Heart right ventricle (tissue), 16 donors: ENCODE measurements at places on chromosomes 5 and 9. TPM values are rescaled to one million over a fixed set of nuclear protein-coding genes. Genes with fewer than 3 reads are reported as not detected.

- no peaks in the 10 kb centered on the region for H3K27me3 ChIP-seq
- H3K4me1 ChIP-seq, result peaks cover 5% of the 10 kb centered on the region
- H3K27ac ChIP-seq, result no peak overlapping the region
- no peak for DNase-seq
These were observed 12.4 kb upstream of the SIL1 start for GRCh38 chr5:139210585-139210984.

DNA sequence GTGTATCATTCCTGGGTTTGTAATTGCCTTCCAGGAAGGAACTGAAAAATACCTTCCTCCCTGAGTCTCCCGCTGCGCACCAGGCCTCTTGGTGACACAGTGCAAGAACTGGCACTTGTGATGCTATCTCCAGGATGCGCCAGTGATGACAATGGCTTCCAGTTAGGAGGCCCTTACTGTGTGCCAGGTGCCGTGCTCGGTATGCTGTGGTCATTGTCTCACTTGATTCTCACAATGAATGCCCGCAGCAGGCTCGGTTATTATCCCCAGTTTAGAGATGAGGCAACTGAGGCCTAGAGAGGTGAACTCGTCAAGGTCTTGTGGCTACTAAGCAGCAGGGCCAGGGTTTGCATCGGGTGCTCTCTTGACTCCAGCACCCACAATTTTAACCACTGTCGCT is 31.5 kb upstream of the SLC2A8 start:
- H3K27ac ChIP-seq, result no peak overlapping the region
- H3K36me3 ChIP-seq, result peaks cover 6% of the 10 kb centered on the region

GRCh38 chr9:120177121-120177520 is 402.8 kb downstream of the CDK5RAP2 start:
- no peak overlapping the region for H3K4me3 ChIP-seq
- no peaks in the 10 kb centered on the region for H3K36me3 ChIP-seq
- no peak overlapping the region for H3K27ac ChIP-seq
- no peak for DNase-seq

DNA sequence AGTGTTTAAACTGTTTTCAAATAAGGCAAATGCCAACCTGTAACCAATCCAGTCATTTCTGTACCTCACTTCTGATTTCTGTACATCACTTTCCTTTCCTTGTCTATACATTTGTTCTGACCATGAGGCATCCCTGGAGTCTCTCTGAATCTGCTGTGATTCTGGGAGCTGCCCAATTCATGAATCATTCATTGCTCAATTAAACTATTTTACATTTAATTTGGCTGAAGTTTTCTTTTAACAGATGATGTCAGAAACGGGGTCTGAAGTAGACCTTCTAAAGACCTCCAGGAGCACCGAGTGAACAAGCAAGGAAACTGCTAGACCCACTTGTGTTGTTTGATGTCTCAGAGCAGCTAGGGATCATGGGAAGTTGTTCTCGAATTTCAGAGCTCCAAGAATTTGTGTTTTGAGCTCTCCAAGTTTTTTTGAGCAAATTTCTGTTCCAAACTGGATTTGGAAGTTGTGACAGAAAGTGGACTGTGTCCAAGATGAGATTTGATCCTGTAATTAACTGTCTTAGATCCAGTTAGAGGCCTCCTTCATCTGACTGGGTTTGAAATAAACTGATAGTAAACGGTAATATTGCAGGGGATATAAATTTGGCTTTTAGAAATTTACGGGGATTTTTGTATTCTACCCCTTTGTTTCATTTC is 490.8 kb upstream of the ST8SIA4 start:
- no peak overlapping the region for H3K4me3 ChIP-seq
- H3K27me3 ChIP-seq, result no peaks in the 10 kb centered on the region
- H3K4me1 ChIP-seq, result no peaks in the 10 kb centered on the region
- no peak for DNase-seq
- H3K27ac ChIP-seq, result no peak overlapping the region

DNA sequence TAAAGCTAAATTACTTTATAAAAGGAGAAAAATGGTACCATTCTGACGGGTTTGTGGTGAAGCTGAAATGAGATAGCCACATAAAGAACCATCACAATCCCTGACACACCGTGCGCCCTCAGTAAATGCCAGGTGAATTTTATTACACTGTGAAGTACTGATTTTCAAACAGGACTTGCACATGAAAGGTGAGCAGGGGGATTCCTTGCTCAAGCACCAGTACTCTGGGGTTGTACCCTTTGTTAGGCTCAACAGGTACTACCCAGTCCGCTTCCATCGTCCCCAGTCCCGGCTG is 419 bp upstream of the RABGAP1 start:
- H3K27ac ChIP-seq, result peak overlapping the region; percentile 87
- H3K27me3 ChIP-seq, result no peaks in the 10 kb centered on the region
- H3K4me3 ChIP-seq, result peak overlapping the region; percentile 87
- DNase-seq, result no peak
- peaks cover 40% of the 10 kb centered on the region for H3K4me1 ChIP-seq
- H3K36me3 ChIP-seq, result no peaks in the 10 kb centered on the region

- no peak overlapping the region for H3K27ac ChIP-seq
- no peaks in the 10 kb centered on the region for H3K27me3 ChIP-seq
- no peak overlapping the region for H3K4me3 ChIP-seq
- DNase-seq, result no peak
These were observed 422.7 kb downstream of the DMAC1 start for GRCh38 chr9:7376833-7377232.

DNA sequence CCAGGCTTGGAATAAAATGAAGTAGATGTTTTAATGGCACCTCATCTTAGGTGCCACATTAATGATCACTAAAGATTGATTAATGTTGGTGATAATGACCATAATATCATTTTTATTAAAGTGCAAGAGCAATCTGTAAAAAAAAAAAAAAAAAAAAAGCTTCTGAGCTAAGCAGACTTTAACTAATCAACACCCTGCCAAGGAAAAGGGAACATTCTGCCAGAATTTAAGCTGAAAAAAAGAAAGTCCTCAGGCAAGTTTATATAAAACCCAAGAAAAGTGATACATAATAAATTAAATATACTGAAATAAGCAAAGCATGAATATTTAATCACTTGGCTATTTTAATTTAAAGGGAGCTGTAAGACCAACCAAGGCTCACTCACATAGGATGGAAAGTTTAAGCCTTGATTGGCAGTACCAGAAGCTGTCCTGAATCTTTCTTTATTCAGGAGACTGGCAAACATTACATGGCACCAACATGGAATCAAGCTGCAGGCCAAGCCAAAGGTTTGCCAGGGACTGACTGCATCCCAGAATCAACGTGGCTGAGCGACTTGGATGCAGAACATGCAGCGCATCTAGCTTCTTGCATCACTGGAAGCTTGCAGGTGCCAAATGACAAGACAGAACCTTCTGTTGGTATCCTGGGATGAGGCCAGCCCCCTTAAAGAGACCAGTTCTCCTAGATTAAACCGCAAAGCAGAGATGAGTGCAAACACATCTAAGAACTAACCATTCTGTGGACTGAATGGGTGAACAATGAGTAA is 413.6 kb downstream of the ENC1 start:
- H3K36me3 ChIP-seq, result no peaks in the 10 kb centered on the region
- no peaks in the 10 kb centered on the region for H3K27me3 ChIP-seq
- H3K4me1 ChIP-seq, result no peaks in the 10 kb centered on the region
- DNase-seq, result no peak

DNA sequence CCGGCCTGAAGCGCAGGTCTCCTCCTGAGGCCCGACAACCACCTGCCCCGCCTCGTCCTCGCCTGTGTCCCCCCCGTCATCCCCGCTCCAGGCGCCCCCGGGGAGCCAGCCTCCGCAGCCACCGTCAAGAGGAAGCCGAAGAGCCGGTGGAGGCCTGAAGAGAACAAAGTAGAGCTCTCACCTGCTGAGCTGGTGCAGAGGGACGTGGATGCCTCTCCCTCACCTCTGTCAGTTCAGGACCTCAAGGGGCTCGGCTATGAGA is 169.9 kb downstream of the HINT1 start:
- H3K36me3 ChIP-seq, result no peaks in the 10 kb centered on the region
- H3K4me1 ChIP-seq, result no peaks in the 10 kb centered on the region
- no peaks in the 10 kb centered on the region for H3K27me3 ChIP-seq
- no peak overlapping the region for H3K27ac ChIP-seq

DNA sequence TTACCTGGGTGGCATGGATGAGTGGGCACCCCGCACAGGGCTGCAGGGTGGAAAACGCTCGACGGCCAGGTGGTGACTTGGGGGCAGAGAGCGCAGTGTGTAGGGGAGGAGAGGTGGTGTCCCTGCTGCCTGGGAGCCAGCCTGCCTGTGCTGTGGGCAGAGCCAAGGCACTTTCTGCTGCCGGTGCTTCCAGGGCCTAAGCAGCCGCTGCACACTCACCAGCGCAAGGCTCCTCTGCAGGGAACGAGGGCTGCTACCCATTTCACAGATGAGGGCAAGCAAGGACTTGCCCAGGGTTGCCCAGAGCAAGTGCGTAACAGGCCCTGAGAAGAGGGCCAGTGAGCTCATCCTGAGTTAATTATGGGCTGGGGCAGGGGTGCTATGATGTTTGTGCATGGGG is 62.5 kb downstream of the CRB2 start:
- H3K27ac ChIP-seq, result no peak overlapping the region
- DNase-seq, result no peak
- H3K4me3 ChIP-seq, result no peak overlapping the region
- no peaks in the 10 kb centered on the region for H3K4me1 ChIP-seq
- H3K27me3 ChIP-seq, result no peaks in the 10 kb centered on the region
- H3K36me3 ChIP-seq, result no peaks in the 10 kb centered on the region

DNA sequence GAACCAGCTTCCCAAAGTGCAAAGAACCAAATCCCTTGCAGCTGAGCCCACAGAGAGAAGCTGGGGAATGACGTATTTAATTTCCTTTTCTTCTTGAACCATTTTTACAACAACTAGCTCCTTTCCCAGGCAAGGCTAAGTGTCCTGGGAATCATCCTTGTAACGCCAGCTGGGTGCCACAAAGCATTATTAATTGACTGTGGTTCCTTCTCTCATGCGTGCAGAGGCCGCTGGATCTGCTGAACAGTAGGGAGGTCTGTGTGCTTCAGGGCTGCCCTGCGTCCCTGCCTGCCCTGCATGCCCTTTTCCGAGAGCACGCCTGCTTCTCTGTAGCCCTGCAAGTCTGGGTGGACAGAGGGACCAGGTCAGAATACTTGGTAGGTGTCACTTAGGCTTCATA is 124.1 kb upstream of the OTULINL start:
- H3K27me3 ChIP-seq, result no peaks in the 10 kb centered on the region
- H3K4me3 ChIP-seq, result no peak overlapping the region
- peaks cover 5% of the 10 kb centered on the region for H3K4me1 ChIP-seq
- peaks cover 23% of the 10 kb centered on the region for H3K36me3 ChIP-seq
- no peak overlapping the region for H3K27ac ChIP-seq

GRCh38 chr9:136700304-136700703 is 12.1 kb upstream of the DIPK1B start:
- no peaks in the 10 kb centered on the region for H3K4me1 ChIP-seq
- no peaks in the 10 kb centered on the region for H3K36me3 ChIP-seq
- no peak overlapping the region for H3K27ac ChIP-seq
- no peak overlapping the region for H3K4me3 ChIP-seq

- H3K27ac ChIP-seq, result no peak overlapping the region
- H3K36me3 ChIP-seq, result no peaks in the 10 kb centered on the region
- no peaks in the 10 kb centered on the region for H3K27me3 ChIP-seq
These were observed 68.2 kb upstream of the NR4A3 start for GRCh38 chr9:99753436-99753835.

GRCh38 chr9:110814159-110814558 is 145.6 kb downstream of the MUSK start:
- H3K36me3 ChIP-seq, result no peaks in the 10 kb centered on the region
- no peak for DNase-seq
- H3K4me1 ChIP-seq, result no peaks in the 10 kb centered on the region

DNA sequence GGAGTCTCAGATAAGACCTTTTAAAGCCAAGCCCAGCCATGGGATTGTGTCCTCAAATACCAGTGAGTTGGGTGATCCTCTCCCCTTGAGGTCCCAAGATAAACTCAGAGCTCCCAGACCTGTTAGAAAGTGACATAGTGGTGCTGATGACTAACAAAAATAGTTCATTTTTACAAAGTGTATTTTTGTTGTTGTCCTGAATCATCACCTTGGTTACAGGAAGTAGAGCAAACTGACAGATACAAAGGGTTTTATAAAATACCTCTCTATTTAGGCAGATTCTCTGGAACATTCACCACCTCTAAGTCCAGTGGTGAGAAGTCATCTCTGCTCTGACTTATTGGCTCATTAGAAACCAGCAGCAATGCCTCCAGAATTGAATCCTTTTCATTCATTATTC is 259.3 kb downstream of the CEMIP2 start:
- H3K27ac ChIP-seq, result no peak overlapping the region
- no peak for DNase-seq
- no peaks in the 10 kb centered on the region for H3K27me3 ChIP-seq
- no peak overlapping the region for H3K4me3 ChIP-seq

GRCh38 chr9:136455043-136456002 is 15.7 kb upstream of the INPP5E start:
- no peak overlapping the region for H3K4me3 ChIP-seq
- H3K36me3 ChIP-seq, result peaks cover 12% of the 10 kb centered on the region
- no peaks in the 10 kb centered on the region for H3K4me1 ChIP-seq

DNA sequence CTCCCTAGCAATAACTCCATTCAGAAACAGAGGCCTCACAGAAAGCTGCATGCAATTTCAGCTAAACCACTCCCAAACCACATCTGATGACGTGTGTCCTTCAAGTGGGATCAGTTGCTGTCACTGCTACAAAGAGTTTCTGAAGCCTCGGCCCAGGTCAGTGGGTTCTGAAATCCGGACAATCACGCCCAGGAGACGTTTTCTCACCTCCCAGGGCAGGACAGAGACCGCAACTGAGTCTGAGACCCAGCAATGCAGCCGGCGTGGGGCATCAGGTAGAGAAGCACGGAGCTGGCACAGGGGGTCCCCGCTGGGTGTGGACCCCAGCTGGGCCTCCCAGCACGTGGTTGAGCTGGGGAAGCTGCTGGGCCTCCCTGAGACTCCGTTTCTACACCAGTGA is 2.6 kb upstream of the UBE2QL1 start:
- no peak for DNase-seq
- H3K27ac ChIP-seq, result no peak overlapping the region
- no peaks in the 10 kb centered on the region for H3K36me3 ChIP-seq
- H3K27me3 ChIP-seq, result peaks cover 18% of the 10 kb centered on the region
- H3K4me1 ChIP-seq, result no peaks in the 10 kb centered on the region
- H3K4me3 ChIP-seq, result no peak overlapping the region

DNA sequence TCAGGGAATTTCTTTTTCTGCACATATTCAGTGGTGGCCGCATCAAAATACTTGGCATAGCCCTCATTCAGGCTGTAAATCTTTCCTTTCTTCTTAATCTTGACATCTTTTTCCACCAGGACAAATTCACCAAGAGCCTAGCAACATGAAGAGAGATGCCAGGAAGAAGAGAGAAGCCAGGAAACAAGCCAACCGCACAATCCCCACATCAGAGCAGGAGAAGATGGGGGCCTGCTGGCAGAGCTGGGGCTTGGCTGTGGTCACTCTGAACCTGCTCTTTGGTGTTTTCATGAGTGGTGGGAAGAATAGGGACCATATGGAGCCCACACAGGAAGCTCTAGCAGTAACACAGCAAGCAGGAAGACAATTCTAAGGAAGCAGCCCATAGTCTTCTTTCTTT is 12.4 kb downstream of the PCAT7 start:
- no peak overlapping the region for H3K4me3 ChIP-seq
- H3K36me3 ChIP-seq, result no peaks in the 10 kb centered on the region
- peaks cover 4% of the 10 kb centered on the region for H3K27me3 ChIP-seq

Gene PCDHA12
- not detected for total RNA-seq

Gene KCNT1
- total RNA-seq, result 1.9 TPM

Gene PGGT1B
- 28.3 TPM for total RNA-seq

Gene CCDC192
- total RNA-seq, result not detected
